ENCODE measurements at places on chromosomes 5 and 9. TPM values are rescaled to one million over a fixed set of nuclear protein-coding genes. Genes with fewer than 3 reads are reported as not detected.

MYMK gene
- total RNA-seq, result not detected

HMGCR gene
- total RNA-seq, result 51.1 TPM

GRCh38 chr9:38333047-38333446 is 59.5 kb upstream of the ALDH1B1 start:
- H3K4me3 ChIP-seq, result no peak overlapping the region
- no peak overlapping the region for H3K27ac ChIP-seq
- H3K27me3 ChIP-seq, result no peaks in the 10 kb centered on the region
- H3K4me1 ChIP-seq, result no peaks in the 10 kb centered on the region
- no peak for DNase-seq

DNA sequence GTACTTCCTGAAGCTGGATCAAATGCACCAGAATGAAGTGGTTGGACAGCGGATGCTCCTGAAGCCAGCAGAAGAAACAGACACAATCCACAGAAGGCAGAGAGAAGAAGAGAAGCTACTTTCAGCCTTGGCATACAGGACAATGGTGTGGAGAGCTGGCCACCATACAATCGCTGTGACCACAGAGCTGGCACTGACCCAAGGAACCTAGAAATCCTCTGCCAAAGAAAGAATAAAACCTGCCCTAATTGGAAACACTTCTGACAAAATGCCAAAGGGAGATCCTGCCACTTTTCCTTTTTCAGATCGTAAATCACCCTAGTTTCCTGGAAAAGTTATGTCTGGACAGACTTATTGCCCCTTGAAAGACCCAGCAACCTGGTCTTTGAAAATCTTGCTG is 77.8 kb downstream of the BAAT start:
- H3K27ac ChIP-seq, result no peak overlapping the region
- no peak for DNase-seq
- no peak overlapping the region for H3K4me3 ChIP-seq
- H3K36me3 ChIP-seq, result no peaks in the 10 kb centered on the region
- H3K4me1 ChIP-seq, result no peaks in the 10 kb centered on the region
- peaks cover 11% of the 10 kb centered on the region for H3K27me3 ChIP-seq

DNA sequence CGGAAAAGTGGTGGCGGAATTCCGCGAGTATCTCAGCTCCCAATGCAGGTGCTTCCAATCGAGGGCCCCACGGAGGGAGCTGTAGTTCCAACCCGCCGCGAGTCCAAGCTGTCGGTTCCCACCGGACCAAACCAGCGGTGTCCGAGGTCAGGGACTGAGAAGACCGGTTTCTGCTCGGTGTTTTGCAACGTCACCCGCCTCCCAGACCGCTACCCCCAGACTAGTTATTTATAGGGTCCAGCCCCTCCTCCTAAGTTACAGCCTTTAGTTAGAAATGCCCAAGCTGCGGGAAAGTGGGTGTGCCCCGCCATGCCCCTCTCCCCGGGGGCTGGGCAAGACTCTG is 677 bp upstream of the MYORG start:
- H3K4me3 ChIP-seq, result peak overlapping the region; percentile 76
- H3K27me3 ChIP-seq, result no peaks in the 10 kb centered on the region
- no peak overlapping the region for H3K27ac ChIP-seq
- H3K4me1 ChIP-seq, result peaks cover 36% of the 10 kb centered on the region
- no peak for DNase-seq
- H3K36me3 ChIP-seq, result peaks cover 2% of the 10 kb centered on the region

GRCh38 chr9:84327184-84327583 is 13.4 kb downstream of the SLC28A3 start:
- H3K4me1 ChIP-seq, result no peaks in the 10 kb centered on the region
- H3K27me3 ChIP-seq, result peaks cover 7% of the 10 kb centered on the region
- DNase-seq, result no peak
- peaks cover 2% of the 10 kb centered on the region for H3K36me3 ChIP-seq

DNA sequence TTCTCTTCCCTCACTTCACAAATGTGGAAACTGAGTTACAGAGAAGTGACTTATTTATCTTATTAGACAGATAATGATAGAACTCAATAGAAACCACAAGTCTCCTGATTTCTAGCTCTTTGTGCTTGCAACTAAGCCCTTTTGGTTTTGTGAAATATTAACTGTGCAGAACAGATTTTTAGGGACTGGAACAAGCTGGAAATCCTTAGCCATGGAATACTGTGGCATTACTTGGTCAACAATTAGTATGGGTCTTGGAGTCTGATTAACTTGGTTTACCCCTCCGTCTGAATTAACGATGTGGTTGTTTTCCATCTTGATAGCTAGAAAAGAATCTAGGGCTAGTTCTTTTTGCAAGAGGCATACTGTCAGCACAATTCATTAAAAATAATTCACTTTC is 584 bp upstream of the KLF9 start:
- H3K27me3 ChIP-seq, result no peaks in the 10 kb centered on the region
- peaks cover 32% of the 10 kb centered on the region for H3K4me1 ChIP-seq
- peak overlapping the region; percentile 100 for H3K27ac ChIP-seq
- peaks cover 12% of the 10 kb centered on the region for H3K36me3 ChIP-seq
- DNase-seq, result no peak

GRCh38 chr5:32710550-32711361 is at the start of gene NPR3:
TSS of gene NPR3 (plus strand) at chr5:32711321. CDS start at chr5:32711777, 456 bp downstream.
- H3K4me3 ChIP-seq, result peak within 1 kb of the TSS; percentile 68
- H3K4me1 ChIP-seq, result peaks cover 27% of the 10 kb centered on the region
